ENCODE measurements at places on chromosomes 3 and 15.

GRCh38 chr3:39255503-39256325 is 24.1 kb downstream of the CX3CR1 start:
- no peak for DNase-seq

GRCh38 chr3:177385831-177386301 is 188.6 kb upstream of the TBL1XR1 start:
- DNase-seq = no peak

GRCh38 chr3:24829629-24830229 is 335.1 kb upstream of the THRB start:
- no peak for DNase-seq

- DNase-seq = no peak
Measured at GRCh38 chr3:105822171-105823123, 46.4 kb downstream of the CBLB start.

DNA sequence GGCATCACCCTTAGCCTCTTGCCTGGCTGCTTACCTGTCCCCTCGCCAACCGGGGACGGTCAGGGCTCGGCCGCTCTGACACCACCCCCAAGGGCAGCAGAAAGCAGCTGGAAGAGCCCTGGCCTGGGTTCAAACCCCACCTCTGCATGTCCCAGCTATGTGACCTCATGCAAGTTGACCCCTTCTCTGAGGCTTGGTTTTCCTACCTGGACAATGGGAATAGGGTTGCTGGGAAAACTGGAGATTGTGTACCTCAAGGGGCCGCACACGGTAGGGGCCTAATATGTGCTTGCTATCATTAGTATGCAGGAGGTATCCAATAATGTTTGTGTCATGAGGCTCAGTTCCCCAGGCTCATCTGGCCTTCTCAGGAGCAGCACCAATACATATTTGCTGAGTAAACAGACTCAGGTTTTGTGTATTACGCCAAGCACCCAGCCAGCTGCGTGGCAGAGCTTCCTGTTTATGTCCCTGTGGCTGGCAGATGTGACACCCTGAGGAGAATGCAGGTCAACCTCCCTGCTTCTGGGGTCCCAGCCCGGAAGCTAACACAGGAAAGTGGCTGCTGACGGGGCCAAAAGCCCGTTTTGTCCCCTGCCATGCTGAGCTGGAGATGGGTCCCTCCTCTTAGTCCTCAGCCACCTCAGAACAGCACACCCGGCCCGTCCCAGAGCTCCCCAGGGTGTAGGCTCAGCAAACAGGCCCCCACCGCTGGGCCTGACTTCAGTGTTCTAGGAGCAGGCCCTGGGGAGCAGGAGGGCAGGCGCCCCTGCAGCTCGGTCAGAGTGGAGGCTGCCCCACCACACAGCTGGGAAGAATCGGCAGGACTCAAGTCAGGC is 29.7 kb downstream of the PLXND1 start:
- peak; percentile 35 for DNase-seq

GRCh38 chr3:177162742-177163141 is 34.5 kb downstream of the TBL1XR1 start:
- DNase-seq = no peak

GRCh38 chr3:69819282-69819681 is 80.0 kb downstream of the MITF start:
- DNase-seq = no peak

DNA sequence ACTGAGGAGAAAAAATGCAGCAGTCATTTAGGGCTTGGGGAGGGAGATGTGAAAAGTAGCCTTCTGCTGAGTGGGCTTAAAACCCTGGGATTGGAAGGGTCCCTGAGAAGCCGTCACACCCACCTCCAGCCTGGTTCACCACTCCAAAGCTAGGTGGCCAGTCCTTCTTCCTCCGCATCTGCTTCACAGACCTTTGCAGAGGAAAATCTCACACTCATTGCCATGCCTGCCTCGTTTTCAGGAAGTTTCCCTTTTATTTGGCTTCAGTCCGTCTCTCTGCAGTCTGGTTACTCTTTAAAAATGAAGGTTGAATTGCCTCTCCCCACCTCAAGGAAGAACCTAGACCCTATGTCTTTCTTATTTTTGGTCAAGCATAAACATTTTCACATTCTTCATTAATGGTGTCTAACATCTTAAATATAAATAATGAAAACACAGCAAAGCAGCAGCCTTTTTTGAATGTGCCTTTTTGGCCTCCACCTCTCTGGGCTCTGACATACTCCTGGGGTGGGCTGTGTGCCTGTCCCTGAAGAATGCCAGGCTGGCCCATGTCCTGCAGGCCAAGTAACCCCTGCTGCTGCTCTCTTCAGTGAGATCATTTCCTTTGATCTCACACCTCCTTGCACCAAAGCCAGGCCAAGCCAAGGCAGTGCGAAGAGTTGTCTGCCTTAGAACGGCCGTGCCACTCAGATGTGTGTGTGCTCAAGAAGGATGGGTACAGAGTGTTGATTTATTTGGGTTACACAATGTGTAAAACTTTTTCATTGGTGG is 11.0 kb downstream of the MRAS start:
- DNase-seq = no peak

- peak; percentile 25 for DNase-seq
Measured at GRCh38 chr15:39084674-39085530, 496.0 kb upstream of the THBS1 start.

DNA sequence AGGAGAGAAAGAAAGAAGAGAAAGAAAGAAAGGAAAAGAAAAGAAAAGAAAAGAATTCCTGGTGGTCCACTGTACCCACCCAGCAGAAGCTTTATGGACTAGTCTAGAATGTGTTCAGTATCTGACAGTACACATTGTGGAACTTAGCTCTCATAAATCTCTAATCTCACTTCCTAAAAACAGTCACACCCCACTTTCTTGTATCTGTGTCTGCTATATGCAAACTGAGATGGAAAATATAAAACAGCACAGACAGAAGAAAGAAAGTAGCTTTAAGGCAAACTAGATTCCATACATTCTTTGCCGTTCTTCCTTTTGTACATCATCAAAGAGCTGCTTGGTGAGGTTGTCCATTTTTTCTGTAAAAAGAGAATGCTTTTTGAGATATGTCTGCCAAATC is 41.1 kb upstream of the GNB5 start:
- DNase-seq = no peak

DNA sequence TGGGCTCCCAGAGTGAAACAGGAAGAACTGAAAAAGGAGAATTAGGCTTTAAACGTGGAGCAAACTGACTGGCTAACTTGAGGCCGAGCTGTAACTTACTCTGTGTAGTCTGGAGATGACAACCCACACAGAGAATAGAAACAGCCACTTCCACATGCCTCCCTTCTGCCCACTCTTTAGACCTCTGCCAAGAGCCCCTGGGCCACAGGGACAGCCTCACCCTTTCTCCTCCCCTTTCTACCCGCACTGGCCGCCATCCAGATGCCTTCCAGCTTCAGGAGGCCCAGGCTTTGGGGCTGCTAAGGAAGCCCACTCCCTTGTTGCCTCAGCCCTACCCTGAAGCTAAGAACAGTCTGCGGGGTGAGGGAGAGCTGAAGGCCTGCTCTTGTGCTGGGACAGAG is 6.8 kb downstream of the ARHGAP31 start:
- no peak for DNase-seq

GRCh38 chr3:134625462-134625861 is 25.4 kb downstream of the KY start:
- DNase-seq = no peak

DNA sequence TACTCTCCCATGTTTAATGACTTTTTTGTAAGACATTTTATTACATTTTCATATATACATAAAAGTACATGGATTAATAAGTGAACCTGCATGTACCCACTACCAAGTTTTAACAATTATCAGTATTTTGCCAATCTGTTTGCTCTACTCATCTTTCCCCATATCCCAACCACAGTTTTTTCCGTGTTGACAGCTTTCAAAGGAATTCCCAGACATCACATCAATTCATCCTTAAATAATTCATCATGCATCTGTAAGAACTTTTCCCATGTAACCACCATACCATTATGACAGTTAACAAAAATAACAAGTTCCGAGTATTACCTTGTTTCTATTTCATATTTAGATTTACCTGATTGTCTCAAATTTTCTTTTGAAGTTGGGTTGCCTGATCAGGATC is 436.7 kb downstream of the PDCD6IP start:
- no peak for DNase-seq

- DNase-seq = no peak
Measured at GRCh38 chr3:54633444-54634121, 294.3 kb downstream of the LRTM1 start.

- no peak for DNase-seq
Measured at GRCh38 chr3:150902988-150903387, 2.3 kb downstream of the MINDY4B start.

DNA sequence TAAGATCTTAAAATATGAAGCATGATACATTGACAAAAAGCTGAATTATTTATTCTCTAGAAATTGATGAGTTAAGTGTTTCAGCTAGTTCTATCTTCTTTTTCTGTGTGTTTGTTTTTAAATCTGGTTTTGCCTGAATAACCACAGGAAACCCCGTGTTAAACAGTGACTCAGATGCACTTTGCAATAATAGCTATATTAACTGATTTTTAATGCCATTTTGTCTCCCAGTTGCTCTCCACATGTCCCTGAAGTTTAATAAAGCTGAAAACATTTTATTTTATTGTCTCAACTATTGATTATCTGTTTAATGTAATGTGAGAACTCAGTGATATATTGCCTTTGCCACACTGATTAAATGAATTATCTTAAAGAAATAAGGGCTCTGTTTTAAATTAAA is 42.8 kb upstream of the ROBO1 start:
- no peak for DNase-seq

GRCh38 chr15:89569090-89569745 is 6.1 kb upstream of the TICRR start:
- DNase-seq = no peak

DNA sequence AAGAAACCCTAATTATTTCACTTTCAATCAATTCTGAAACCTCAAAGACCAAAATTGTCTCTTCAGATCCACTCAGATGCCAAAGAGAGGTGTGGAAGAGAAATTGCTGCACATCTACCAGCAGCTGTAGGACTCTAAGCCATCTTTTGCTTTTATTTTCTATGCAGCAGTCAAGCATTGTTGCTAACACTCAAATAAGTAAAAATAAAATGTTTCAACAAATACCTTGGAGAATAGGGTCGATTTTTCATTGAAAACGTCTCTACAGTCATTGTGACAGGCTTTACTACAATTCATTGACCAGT is 66.4 kb upstream of the CFAP20DC start:
- DNase-seq = no peak

DNA sequence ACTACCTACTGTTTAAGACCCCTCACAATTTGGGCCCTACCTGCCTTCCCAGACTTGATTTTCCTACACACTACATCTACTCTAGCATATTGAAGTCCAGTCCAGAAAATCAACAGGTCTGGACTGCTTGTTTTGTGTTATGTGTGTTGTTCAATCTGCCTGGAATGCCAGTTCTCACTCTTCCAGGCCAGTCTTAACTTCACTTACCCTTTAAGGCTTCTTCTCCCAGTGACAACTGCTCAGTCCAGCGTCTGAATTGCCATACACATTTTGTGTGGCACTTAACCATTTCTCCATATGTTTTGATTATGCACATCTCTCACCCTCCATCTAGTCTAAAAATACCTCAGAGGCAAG is 1.1 kb downstream of the TICRR start:
- DNase-seq = no peak

- no peak for DNase-seq
Measured at GRCh38 chr3:184183679-184184078, 2.3 kb upstream of the ABCF3 start.

GRCh38 chr3:4949659-4950058 is 29.6 kb upstream of the BHLHE40 start:
- no peak for DNase-seq

DNA sequence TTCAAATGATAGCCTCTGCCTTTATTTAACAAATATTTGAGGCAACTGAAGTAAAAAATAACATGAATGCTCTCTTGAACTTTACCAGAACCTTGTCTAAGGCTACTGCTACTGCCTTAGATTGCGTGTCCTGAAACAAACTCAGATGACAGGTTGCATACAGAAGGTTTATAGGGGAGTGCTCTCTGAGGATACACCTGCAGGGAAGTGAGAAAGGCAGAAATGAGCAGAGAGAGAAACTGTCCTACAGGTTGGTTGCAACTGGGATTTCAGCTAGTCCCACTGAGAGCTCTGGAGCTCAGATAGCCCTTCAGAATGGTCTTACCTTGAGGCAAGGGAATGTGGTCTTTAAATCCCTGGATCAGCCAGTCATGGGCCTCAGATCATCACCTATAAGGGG is 165.5 kb downstream of the IL5RA start:
- no peak for DNase-seq

GRCh38 chr3:85783291-85783690 is 824.5 kb downstream of the CADM2 start:
- no peak for DNase-seq

GRCh38 chr15:56291741-56292140 is 48.1 kb upstream of the RFX7 start:
- no peak for DNase-seq

DNA sequence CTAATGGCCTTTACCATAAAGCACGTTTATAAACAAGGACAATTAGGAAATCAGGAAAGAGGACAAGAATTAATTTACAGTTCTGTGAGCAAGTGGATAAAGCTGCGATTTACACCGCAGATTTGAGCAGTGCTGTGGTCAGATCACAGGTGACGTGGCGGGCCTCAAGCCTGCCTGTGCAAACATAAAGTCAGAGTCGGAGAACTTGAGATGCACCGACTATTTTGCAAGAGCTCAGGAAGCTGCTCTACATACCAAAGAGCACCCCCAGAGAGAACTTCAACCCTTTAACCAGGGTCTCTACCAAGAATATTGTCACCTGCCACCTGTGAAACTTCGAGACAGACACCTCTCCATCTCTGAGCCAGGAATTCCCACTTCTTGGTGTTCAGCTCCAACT is 35.7 kb downstream of the MECOM start:
- no peak for DNase-seq

GRCh38 chr15:65332391-65333147 is 28.1 kb downstream of the RNU5B-1 start:
- no peak for DNase-seq

GRCh38 chr3:170211668-170212067 is 10.6 kb upstream of the PRKCI start:
- no peak for DNase-seq

GRCh38 chr3:197730200-197730599 is 6.5 kb downstream of the RUBCN start:
- no peak for DNase-seq

DNA sequence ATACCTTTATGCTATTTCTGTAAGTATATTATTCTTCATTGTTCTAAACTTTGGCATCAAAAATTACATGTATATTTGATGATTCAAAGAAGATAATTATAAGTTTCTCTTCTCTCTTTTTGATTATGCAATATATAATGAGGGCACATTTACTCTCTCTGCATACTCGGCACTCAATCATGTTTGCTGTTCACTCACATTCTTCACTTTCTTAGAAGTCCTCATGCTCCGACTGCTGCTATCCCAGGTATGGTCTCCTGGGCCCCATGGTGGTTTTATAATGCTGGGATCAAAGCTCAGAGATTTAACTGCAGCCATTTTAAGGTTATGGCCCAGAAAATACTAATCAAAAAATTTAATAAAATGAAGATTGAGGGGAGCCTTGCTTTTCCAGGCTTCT is 529.7 kb upstream of the IL12A start:
- DNase-seq = no peak

All from activated CD4-positive, alpha-beta T cell treated with anti-CD3 and anti-CD28 coated beads, Interleukin-2, Interleukin-4, amounts not matched to agents 100 ng/mL and 50 ng/mL, durations not matched to agents 16 hours and 8 hours (primary cell).